Heart left ventricle (tissue), 16 donors: ENCODE measurements at places on chromosomes 1 and 21. TPM values are rescaled to one million over a fixed set of nuclear protein-coding genes. Genes with fewer than 3 reads are reported as not detected.

Gene DNAJC28
- total RNA-seq: 2.5 TPM

Gene CD1B
- not detected for total RNA-seq

Gene ADORA1
- total RNA-seq: 7.4 TPM

Gene SPATA45
- not detected for total RNA-seq

Gene AQP10
- total RNA-seq: not detected

Gene FCRL6
- 0.21 TPM for total RNA-seq

Gene DHRS3
- total RNA-seq: 65.6 TPM

Gene SLAMF7
- total RNA-seq: 28.0 TPM

Gene ITLN2
- not detected for total RNA-seq

Gene TENT5C
- total RNA-seq: 10.9 TPM

Gene SUSD4
- total RNA-seq: 8.9 TPM

GRCh38 chr1:171185091-171185490 is at the start of gene FMO2:
Gene FMO2 (plus strand): TSS chr1:171185300. CDS start chr1:171185714, 414 bp downstream.
- DNase-seq: no peak
- no peaks in the 10 kb centered on the region for H3K36me3 ChIP-seq
- H3K4me1 ChIP-seq: peaks cover 18% of the 10 kb centered on the region

DNA sequence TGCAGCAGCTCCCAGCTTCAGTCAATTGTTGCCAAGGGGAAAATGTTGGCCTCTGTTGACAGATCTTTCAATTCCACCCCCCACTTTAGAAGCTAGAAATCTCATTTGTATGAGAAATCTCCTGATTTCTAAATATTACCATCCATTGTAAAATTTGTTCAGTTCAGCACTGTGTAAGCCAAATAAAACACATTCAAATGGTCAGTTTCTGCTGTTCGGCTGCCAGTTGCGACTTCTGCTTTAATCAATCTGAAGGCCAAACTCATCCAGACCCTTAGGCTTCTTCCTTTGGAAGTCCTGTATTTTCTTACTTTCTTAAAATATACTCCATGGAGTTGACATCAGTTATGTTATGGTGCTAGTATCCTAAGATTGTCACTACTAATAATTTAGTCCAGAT is 281.2 kb upstream of the ZRANB2 start:
- H3K27ac ChIP-seq: no peak overlapping the region
- H3K27me3 ChIP-seq: no peaks in the 10 kb centered on the region
- no peak for DNase-seq
- no peaks in the 10 kb centered on the region for H3K36me3 ChIP-seq
- no peaks in the 10 kb centered on the region for H3K4me1 ChIP-seq

DNA sequence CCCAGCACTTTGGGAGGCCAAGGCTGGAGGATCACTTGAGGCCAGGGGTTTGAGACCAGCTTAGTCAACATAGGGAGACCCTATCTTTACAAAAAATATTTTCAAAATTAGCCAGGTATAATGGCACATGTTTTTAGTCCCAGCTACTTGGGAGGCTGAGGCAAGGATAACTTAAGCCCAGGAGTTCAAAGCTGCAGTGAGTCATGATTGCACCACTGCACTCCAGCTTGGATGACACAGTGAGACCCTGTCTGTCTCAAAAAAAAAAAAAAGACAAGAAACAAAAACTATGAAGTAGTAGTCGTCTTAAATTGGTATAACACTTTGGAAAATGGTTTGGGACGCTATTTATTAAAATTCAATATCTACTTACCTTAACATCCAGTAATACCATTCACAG is 7.7 kb downstream of the AIM2 start:
- H3K27ac ChIP-seq: no peak overlapping the region
- no peaks in the 10 kb centered on the region for H3K4me1 ChIP-seq
- H3K27me3 ChIP-seq: no peaks in the 10 kb centered on the region
- no peak for DNase-seq

GRCh38 chr1:21666576-21667320 is 2.4 kb downstream of the RAP1GAP start:
- H3K27me3 ChIP-seq: peaks cover 59% of the 10 kb centered on the region
- DNase-seq: no peak
- H3K27ac ChIP-seq: no peak overlapping the region
- H3K36me3 ChIP-seq: no peaks in the 10 kb centered on the region

DNA sequence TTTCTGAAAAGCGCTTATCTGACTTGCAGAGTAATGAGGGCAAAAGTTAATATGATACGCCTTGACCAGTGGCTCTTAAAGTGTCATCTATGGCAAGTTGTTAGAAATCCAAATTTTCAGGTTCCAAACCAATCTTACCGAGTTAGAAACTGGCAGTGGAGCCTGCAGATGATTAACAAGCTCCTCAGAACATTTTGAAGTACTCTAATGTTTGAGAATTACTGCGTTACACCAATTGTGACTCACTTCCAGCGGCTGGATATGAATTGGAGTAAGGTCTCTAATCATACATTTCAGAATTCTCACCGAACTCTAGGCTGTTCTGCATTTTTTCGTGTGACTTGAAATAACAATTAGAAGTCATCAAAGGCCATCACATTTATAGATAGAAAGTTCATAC is 73.5 kb upstream of the TMPRSS15 start:
- no peaks in the 10 kb centered on the region for H3K4me1 ChIP-seq
- H3K4me3 ChIP-seq: no peak overlapping the region
- H3K27ac ChIP-seq: no peak overlapping the region
- no peaks in the 10 kb centered on the region for H3K27me3 ChIP-seq
- no peak for DNase-seq

DNA sequence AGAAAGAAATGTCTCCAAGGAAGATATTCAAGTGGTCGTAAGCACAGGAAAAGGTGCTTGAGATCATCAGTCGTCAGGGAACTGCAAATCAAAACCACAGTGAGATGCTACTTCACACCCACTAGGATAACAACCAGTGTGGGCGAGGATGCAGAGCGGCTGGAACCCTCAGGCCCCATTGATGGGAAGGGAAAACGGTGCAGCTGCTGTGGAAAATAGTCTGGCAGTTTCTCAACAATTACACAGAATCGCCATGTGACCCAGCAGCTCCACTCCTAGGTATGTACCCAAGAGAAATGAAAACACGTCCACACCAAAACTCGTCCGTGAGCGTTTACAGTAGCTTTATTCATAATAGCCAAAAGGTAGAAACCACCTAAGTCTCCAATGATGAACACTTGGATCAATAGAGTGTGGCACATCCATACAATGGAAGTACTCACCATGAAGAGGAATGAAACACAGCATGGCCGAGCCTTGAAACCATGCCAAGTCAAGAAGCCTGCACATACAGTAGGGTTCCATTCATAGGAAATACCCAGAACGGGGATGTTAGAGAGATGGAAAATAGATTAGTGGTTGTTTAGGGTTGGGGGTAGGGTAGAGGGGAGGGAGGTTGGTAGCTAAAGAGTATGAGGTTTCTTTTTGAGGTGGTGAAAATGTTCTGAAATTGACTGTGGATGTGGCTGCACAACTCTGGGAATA is 6.1 kb downstream of the DFFB start:
- peaks cover 10% of the 10 kb centered on the region for H3K36me3 ChIP-seq
- H3K27ac ChIP-seq: no peak overlapping the region
- H3K27me3 ChIP-seq: no peaks in the 10 kb centered on the region
- no peak for DNase-seq
- H3K4me1 ChIP-seq: peaks cover 4% of the 10 kb centered on the region

DNA sequence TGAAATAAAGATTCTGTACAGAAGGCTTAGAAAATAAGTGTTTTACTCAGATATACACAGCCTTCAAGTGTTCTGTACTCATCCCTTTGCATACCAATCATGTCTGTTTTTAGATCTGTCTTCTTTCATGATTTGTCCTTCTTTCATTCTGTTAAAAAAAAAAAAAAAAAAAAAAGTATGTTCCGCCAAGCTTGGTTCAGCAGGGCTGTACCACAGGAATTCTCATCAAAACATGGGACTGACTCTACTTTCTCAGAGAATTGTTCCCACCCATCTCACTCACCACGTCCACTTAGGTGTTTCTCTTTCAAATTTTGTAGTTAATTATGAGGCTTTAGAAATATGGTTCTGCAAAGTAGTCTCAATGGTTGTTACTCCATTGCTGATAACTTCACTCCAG is 119.0 kb downstream of the AK5 start:
- no peaks in the 10 kb centered on the region for H3K4me1 ChIP-seq
- no peak overlapping the region for H3K27ac ChIP-seq
- DNase-seq: no peak
- H3K36me3 ChIP-seq: no peaks in the 10 kb centered on the region

- no peaks in the 10 kb centered on the region for H3K27me3 ChIP-seq
- H3K27ac ChIP-seq: peak overlapping the region; percentile 95
- peaks cover 25% of the 10 kb centered on the region for H3K4me1 ChIP-seq
- peak overlapping the region; percentile 93 for H3K4me3 ChIP-seq
Observed at GRCh38 chr1:214552174-214552608, 789 bp upstream of the PTPN14 start.

- no peaks in the 10 kb centered on the region for H3K4me1 ChIP-seq
- no peak overlapping the region for H3K4me3 ChIP-seq
- H3K36me3 ChIP-seq: no peaks in the 10 kb centered on the region
- no peaks in the 10 kb centered on the region for H3K27me3 ChIP-seq
- no peak for DNase-seq
Observed at GRCh38 chr1:210773450-210773849, 360.5 kb downstream of the KCNH1 start.

GRCh38 chr1:89688607-89689006 is 55.7 kb downstream of the LRRC8C start:
- H3K27ac ChIP-seq: no peak overlapping the region
- H3K4me1 ChIP-seq: peaks cover 14% of the 10 kb centered on the region
- no peak for DNase-seq
- H3K36me3 ChIP-seq: peaks cover 25% of the 10 kb centered on the region

DNA sequence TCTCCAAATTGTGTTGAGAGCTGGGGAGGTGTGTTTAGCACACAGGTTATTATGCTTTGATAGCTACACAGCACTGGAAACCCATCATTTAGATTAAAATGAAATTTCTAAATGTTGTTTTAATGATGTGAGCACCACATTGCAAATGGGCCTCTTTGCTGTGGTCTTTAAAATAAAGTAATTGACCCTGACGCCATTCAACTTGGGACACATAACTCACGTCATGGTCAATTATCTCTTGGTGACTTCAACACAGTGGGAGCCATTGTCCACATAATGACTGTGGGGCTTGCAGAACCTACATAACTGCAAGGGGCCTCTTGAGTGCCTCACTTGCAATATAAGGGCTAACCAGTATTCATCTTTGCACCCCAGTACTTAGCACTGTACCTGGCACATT is 280.4 kb downstream of the HLX start:
- peaks cover 14% of the 10 kb centered on the region for H3K4me1 ChIP-seq
- no peaks in the 10 kb centered on the region for H3K27me3 ChIP-seq
- no peaks in the 10 kb centered on the region for H3K36me3 ChIP-seq
- no peak overlapping the region for H3K27ac ChIP-seq
- no peak for DNase-seq

GRCh38 chr1:178344513-178345091 is 152.2 kb downstream of the CLEC20A start:
- no peaks in the 10 kb centered on the region for H3K4me1 ChIP-seq
- no peaks in the 10 kb centered on the region for H3K36me3 ChIP-seq
- no peak overlapping the region for H3K4me3 ChIP-seq

- DNase-seq: no peak
- no peaks in the 10 kb centered on the region for H3K27me3 ChIP-seq
- peaks cover 8% of the 10 kb centered on the region for H3K4me1 ChIP-seq
- H3K36me3 ChIP-seq: peaks cover 35% of the 10 kb centered on the region
- H3K4me3 ChIP-seq: no peak overlapping the region
- no peak overlapping the region for H3K27ac ChIP-seq
Observed at GRCh38 chr1:54028306-54029251, 10.6 kb upstream of the LDLRAD1 start.

DNA sequence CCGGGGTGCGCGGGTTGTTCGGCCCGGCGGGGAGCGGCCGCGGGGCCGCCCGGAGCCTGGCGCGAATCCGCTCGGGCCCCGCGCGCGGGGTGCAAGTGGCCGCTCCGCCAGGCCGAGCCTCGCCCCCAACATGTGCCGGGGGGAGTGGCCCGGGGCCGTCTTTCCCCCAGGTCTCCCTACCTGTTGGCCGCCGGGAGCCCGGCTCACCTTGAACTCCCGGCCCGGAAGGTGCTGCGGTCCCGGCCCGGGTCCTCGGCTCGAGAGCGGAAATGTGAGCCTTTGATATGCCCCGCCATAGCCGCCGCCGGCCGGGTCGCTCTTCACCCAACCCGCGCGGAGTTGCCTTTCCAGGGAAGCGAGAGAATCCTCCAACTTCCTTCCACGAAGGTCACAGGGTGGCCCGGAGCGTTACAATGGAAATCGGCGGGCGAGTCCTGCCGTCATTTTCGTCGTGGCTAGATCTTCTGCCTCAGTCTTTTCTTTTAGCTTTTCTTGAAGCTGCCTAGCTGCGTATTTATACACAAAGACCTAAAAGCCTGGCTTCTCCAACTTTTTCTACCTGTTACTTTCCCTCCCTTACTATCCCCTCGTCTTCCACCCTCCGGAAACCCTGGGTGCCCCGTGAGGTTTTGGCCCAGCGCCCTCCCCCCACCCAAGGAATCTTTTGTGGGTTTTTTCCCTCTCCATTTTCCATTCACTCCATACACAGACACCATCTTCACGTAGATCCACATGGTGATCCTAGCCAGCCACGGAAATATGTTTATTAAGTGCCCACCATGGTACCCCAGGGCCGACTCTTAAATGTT is 867 bp downstream of the PTGFRN start:
- no peaks in the 10 kb centered on the region for H3K36me3 ChIP-seq
- H3K27me3 ChIP-seq: no peaks in the 10 kb centered on the region
- H3K27ac ChIP-seq: peak overlapping the region; percentile 84
- peak overlapping the region; percentile 77 for H3K4me3 ChIP-seq
- DNase-seq: peak; percentile 49

GRCh38 chr21:34576041-34576511 is 38.8 kb downstream of the RCAN1 start:
- no peaks in the 10 kb centered on the region for H3K27me3 ChIP-seq
- peaks cover 44% of the 10 kb centered on the region for H3K4me1 ChIP-seq
- no peak overlapping the region for H3K4me3 ChIP-seq

- no peaks in the 10 kb centered on the region for H3K27me3 ChIP-seq
- no peak for DNase-seq
- H3K36me3 ChIP-seq: no peaks in the 10 kb centered on the region
- no peaks in the 10 kb centered on the region for H3K4me1 ChIP-seq
Observed at GRCh38 chr21:23488245-23488644, 2119.0 kb downstream of the MRPL39 start.

GRCh38 chr1:110004583-110004982 is 20.0 kb downstream of the AHCYL1 start:
- DNase-seq: no peak
- H3K4me3 ChIP-seq: no peak overlapping the region
- peaks cover 5% of the 10 kb centered on the region for H3K36me3 ChIP-seq
- peaks cover 52% of the 10 kb centered on the region for H3K4me1 ChIP-seq
- H3K27me3 ChIP-seq: no peaks in the 10 kb centered on the region

- peaks cover 38% of the 10 kb centered on the region for H3K36me3 ChIP-seq
- H3K27me3 ChIP-seq: no peaks in the 10 kb centered on the region
- DNase-seq: no peak
- no peaks in the 10 kb centered on the region for H3K4me1 ChIP-seq
Observed at GRCh38 chr1:244437086-244437468, 14.6 kb downstream of the ADSS2 start.

GRCh38 chr1:26829184-26829911 is 2.9 kb downstream of the ZDHHC18 start:
- no peak overlapping the region for H3K4me3 ChIP-seq
- peaks cover 36% of the 10 kb centered on the region for H3K4me1 ChIP-seq
- no peaks in the 10 kb centered on the region for H3K27me3 ChIP-seq
- H3K36me3 ChIP-seq: peaks cover 25% of the 10 kb centered on the region
- H3K27ac ChIP-seq: peak overlapping the region; percentile 83
- no peak for DNase-seq

GRCh38 chr1:185156288-185156853 is 382 bp downstream of the TRMT1L start:
- H3K27me3 ChIP-seq: no peaks in the 10 kb centered on the region
- H3K27ac ChIP-seq: peak overlapping the region; percentile 98
- H3K4me3 ChIP-seq: peak overlapping the region; percentile 82
- H3K36me3 ChIP-seq: peaks cover 12% of the 10 kb centered on the region
- no peak for DNase-seq
